Ovary (tissue), 10 donors: ENCODE measurements at places on chromosomes 13 and 19.

- no peak overlapping the region for H3K27ac ChIP-seq
- no peak overlapping the region for H3K4me3 ChIP-seq
- no peaks in the 10 kb centered on the region for H3K36me3 ChIP-seq
- H3K4me1 ChIP-seq, result no peaks in the 10 kb centered on the region
Measured at GRCh38 chr19:34712395-34713261, 21.4 kb upstream of the ZNF181 start.

GRCh38 chr19:1959928-1960589 is 19.1 kb downstream of the CSNK1G2 start:
- H3K27me3 ChIP-seq, result no peaks in the 10 kb centered on the region
- peaks cover 16% of the 10 kb centered on the region for H3K4me1 ChIP-seq
- H3K4me3 ChIP-seq, result no peak overlapping the region
- DNase-seq, result no peak

GRCh38 chr19:19514881-19515641 is at the start of gene TSSK6:
Gene TSSK6 (minus strand): TSS chr19:19515548. CDS start chr19:19515427, 121 bp downstream.
- H3K27ac ChIP-seq, result peak within 1 kb of the TSS; percentile 34
- no peaks in the 10 kb centered on the region for H3K27me3 ChIP-seq
- peak; percentile 37 for DNase-seq
- H3K4me3 ChIP-seq, result peak within 1 kb of the TSS; percentile 52

- no peaks in the 10 kb centered on the region for H3K27me3 ChIP-seq
- DNase-seq, result no peak
- H3K4me1 ChIP-seq, result no peaks in the 10 kb centered on the region
- no peaks in the 10 kb centered on the region for H3K36me3 ChIP-seq
Measured at GRCh38 chr19:5587661-5588060, 19.9 kb upstream of the TINCR start.
